Esophagus muscularis mucosa (tissue), 4 donors: ENCODE measurements at places on chromosomes 4 and X. TPM values are rescaled to one million over a fixed set of nuclear protein-coding genes. Genes with fewer than 3 reads are reported as not detected.

Gene CENPI
- total RNA-seq, result 1.4 TPM

Gene ANK2
- 80.7 TPM for total RNA-seq

Gene PRR32
- not detected for total RNA-seq

Gene PLK4
- 0.83 TPM for total RNA-seq

Gene GABRG1
- total RNA-seq, result not detected

Gene PAK3
- 0.58 TPM for total RNA-seq

Gene ADH1A
- total RNA-seq, result not detected
